ENCODE measurements at places on chromosomes 5 and 9.

GRCh38 chr9:124594673-124595072, 87.5 kb upstream of the NR5A1 start:
- no peak for DNase-seq

DNA sequence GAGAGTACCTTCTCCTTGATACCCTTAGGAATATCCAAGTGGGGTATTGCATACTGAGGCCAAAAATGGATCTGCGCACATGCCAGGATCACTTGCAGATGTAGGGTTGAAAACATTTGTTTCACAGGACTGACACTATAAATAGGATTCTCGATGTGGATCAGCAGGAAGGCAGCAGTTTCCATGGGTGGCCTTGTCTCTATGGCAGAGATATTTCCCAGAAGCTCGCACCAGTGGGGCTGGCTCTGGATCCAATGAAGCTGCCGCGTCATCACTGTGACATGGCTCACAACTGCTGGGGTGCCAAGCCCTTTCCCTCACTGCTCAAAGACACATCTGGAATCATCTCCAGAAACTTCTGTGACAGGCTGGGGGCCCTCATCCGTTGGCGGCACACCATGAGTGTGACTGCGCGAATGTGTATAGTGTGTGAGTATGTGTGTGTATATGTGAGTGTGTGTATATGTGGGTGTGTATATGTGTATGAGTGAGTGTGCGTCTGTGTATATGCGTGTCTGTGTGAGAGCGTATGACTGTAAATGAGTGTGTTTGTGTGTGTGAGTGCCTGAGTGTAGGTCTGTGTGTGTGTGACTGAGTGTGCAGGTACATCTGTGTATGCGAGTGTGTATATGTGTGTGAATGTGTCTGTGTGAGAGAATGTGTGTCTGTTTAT, 182.5 kb downstream of the GAS1 start:
- DNase-seq, result no peak

DNA sequence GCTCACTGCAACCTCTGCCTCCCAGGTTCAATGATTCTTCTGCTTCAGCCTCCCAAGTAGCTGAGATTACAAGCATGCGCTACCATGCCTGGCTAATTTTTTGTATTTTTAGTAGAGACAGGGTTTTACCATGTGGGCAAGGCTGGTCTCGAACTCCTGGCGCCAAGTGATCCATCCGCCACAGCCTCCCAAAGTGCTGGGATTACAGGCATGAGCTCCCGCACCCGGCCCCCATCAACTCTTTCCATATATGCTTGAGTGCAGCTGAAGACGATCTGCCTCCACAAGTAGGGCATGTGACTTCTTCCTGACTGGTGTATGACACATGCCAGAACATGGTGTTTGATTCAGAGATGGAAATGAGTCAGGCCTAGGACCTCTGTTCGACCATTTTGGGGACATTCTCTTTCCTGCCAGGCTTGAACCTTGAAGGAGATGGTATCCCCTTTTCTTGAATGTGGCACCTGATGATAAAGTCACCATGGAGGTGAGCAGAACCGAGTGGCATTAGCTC, 7.5 kb upstream of the CNOT6 start:
- no peak for DNase-seq

DNA sequence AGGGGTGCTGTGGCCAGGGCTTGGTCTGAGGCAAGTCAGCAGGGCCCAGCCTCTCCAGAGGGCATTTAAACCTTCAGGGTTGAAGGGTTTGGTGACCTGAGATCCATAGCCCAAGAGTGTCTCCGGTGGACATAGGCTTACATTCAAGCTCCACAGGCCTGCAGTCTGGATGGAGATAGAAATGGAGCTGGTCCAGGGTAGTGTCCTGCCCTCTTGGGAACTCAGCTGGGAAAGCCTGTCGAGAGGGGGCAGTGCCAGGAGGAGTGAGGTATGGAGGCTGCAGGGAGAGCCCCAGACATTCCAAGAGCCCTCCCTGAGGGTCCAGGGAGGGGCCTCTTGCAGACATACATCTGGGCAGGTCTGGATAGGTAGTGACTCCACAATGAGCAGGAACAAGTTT, 177.0 kb upstream of the MVB12B start:
- peak; percentile 24 for DNase-seq

DNA sequence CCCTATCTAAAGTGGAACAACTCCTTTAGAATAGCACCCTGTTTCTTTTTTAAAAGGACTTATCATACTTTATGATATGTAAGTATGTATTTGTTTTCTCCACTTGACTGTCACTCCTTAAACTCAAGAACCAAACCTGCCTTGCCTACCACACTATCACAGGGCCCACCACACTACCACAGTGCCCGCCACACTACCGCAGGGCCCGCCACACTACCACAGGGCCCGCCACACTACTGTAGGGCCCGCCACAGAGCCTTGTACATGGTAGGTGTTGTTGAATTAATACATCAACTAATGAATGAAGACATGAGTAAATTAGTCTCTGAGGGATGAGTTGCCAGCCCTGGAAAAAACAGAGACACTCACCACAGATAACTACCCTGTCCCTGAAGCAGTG, 18.0 kb downstream of the SLC31A2 start:
- DNase-seq, result no peak

DNA sequence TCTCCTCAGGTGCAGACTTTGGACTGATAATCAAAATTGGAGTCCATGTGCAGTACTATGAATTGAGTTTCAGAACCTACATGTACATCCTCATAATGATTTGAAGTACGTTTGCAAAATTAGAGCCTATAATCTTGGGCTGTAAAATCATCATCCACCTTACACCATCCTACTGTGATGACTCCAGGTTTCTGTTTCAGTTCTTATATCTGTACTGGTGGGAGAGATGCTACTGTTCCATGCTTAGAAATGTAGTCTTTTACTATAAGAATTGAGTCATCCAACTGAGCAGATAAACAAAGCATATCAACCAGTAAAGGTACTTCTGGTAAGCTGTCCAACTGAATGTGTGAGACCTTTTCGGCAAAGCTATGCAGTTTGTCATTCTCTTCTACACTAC, 586.3 kb upstream of the FAM174A start:
- no peak for DNase-seq

DNA sequence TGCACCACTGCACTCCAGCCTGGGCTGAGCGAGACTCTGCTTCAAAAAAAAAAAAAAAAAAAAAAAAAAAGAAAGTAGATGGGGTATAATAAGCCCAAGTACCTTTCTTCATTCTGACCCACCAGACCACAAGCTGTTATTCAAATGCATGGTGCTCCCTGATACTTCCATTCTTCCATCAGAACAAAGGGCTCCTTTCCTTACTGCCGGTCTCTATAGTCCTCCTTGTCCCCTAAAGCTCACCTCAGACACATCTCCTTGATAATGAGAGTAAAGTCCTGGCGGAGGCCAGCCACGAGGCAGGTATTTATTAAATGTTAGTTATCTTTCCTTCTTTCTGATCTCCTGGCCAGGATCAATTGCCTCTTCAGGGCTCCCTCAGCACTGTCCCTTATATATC, 162.5 kb downstream of the RAB3C start:
- no peak for DNase-seq

GRCh38 chr9:20125727-20126126, 336.9 kb upstream of the SLC24A2 start:
- DNase-seq, result no peak

GRCh38 chr5:118679264-118679940, 308.9 kb downstream of the DTWD2 start:
- DNase-seq, result no peak

DNA sequence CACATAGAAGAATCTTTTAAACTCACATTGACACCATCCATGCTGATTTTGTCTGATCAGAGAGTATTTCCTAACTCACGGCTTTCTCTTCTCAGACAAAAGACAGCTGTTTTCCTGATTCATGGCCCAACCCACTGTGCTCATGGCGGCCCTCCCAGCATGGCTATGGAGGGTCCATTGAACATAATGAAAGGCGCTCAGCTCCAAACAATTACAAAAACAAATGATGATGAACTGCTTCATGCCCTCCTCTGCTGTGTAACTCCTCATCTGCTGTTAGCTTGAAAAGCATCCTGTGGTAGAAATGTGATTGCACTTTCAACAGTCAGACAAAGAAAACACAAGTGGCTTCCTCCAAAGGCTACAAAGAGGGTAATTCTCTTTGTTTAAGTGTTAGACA, 673.8 kb downstream of the PRELID2 start:
- DNase-seq, result no peak

- DNase-seq, result no peak
Measured at GRCh38 chr9:35407846-35408245, 82.1 kb upstream of the RUSC2 start.

DNA sequence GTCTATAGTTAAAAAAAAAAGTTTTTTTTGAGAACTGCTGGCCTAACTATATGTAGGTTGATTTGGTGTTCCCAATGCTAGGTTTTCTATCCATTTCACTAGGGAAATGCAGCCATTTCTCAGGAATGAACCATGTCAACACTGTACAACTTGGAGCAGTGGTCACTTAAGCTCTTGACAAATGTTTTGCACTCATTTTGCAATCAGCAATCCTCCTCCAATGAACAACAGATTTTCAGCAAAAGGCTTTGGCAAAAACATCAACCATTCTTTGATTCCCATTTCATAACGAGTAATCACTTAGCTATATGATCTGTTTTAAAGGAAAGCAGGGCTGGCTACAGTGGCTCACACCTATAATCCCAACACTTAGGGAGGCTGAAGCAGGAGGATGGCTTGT, 17.9 kb downstream of the STRBP start:
- DNase-seq, result no peak

DNA sequence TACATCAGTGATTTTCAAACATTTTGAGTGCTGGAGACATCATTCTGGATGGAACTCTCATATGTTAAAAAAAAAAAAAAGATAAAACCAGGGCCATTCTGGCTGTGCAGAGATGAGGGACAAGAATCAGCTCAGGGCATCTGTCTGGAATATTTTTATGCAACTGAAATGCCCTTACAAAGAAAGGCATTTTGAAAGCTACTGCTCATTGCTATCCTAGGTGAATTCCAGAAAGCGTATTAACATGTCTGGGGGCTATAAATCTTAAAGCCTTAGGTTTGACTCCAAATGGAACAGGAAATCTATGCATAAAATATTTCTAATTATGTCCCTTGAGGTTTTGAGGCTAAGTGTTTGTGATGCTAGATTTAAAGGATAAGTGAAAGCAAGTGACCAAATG, 14.9 kb upstream of the PCSK1 start:
- no peak for DNase-seq

DNA sequence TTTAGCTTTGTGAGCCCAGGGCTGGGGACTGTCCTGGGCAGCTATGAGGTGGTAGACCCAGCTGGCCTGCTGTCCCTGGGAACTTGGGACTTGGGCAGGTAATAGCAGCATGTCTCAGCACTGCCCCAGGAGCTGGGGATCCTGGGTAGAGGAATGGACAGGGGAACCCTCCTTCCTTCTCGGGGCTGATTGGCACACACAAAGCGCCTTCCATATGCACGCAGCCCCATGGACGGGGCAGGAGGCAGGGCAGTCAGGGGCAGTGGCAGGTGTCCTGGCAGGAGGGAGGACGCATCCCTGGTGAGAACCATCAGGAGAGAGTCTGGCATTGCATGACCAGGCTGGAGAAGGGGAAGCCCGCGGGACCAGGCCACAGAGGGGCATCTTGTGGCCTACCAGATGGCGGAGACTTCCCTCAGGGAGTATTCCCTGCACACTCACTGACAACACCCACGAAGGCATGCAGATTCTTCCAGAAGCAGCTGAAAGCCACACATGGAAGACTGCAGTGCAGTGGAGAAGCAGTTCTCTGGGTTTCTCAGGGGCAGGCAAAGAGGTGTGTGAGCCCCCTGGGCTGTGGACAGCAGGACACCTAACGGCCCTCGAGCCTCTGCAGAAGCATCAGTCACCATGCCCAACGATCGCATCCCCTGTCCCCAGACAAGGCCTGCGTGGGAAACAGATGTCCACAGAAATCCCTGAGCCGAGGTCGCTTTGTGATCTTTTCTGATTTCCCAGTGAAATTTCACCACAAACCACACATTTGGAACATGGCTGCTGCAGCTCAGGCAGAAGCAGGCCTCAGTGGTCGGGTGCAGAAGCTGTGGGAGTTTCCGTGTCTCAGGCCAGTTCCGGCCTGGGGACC, 7.0 kb upstream of the NKD2 start:
- no peak for DNase-seq

DNA sequence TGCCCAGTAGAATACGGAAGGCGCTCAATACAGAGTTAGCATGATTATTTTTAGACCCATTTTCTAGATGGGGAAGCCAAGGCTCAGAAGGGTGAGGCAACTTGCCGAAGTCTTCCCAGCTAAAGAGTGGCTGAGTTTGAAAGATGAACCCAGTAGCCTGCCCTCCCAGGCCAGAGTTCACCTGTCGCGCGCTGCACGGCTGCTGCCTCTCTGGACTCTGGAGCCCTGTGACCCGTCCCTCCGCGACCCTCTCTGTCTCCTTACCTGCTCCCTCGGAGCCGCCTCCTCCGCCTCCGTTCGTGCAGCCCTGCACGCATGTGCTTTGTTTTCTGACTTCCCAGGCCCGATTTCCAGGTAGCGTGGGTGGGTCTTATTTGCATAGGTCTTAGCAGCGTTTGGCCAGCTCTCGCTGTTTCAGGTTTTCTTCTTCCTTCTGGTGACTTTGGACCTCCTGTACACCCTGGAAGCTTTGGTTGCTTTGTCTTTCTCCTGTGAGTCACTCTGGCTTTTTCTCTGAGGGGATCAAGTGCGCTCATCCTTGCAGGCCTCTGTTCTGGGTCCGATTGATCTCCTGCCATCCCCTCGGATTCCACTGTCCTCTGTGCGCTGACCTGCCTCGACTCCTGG, at the start of gene RNF183:
RNF183 (minus strand) TSS at position 585 of the 627 bp plus-strand sequence. CDS start 5,192 bp downstream, outside the sequence.
- DNase-seq, result peak; percentile 40

- peak; percentile 82 for DNase-seq
Measured at GRCh38 chr5:179819296-179820126, 1.2 kb upstream of the SQSTM1 start.

- no peak for DNase-seq
Measured at GRCh38 chr9:79357194-79357593, 214.6 kb upstream of the TLE4 start.

DNA sequence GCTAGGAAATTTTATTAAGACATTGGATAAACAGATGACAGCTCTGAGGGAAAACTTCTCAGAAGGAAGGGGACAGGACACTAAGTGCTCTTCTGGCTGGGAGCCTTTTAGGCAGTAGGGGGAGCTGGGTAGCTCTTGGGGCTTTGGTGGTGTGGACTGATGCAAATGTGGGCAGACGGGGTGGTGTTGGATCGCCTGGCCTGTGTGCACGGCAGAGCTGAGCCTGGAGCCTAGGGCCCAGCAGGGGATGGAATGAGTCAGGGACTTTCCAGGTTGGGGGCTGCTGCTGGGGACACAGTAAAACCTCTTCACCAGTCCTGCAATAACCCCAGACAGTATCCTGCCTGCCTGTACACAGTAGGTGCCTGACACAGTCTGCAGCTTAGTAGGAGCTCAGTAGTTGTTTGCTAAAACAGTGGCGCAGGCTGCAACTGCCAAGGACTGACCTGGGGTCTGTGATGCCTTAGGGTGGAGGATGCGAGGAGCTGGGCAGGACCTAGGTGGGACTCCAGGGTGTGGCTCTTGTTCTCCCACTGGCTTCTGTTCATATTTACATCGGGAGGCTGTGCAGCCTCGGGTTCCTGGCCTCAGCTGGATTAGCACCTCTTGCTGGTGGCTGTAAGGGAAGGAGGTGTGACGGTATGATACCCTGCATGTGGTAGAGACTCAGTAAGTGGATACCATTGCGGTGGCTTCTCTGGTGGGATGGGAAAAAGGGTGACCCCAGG, 83.8 kb downstream of the DAB2IP start:
- peak; percentile 62 for DNase-seq

- DNase-seq, result no peak
Measured at GRCh38 chr5:155471027-155471426, 457.5 kb downstream of the KIF4B start.
